ENCODE measurements at places on chromosomes 4 and X.

DNA sequence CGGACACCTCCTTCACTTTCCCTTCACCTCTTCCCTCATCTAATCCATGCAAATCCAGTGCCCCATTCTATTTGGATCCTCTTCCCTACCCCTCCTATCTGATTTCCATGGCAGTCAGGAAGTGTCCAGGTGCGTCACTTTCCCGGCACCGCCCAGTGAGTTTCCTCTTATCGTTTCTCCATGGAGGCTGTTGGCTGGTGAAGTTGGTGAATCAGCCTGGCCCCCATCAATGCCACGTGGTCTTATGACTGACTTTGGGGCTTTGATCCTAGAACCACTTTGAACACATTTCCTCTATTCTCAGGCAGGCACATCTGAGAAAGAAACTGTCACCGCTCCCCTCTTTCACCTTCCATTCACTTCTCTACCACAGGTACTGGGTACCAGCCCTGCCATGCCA is 137.8 kb downstream of the CEP135 start:
- no peak for DNase-seq

- DNase-seq: peak; percentile 98
Measured at GRCh38 chr4:101356928-101357327, 9.6 kb upstream of the PPP3CA start.

DNA sequence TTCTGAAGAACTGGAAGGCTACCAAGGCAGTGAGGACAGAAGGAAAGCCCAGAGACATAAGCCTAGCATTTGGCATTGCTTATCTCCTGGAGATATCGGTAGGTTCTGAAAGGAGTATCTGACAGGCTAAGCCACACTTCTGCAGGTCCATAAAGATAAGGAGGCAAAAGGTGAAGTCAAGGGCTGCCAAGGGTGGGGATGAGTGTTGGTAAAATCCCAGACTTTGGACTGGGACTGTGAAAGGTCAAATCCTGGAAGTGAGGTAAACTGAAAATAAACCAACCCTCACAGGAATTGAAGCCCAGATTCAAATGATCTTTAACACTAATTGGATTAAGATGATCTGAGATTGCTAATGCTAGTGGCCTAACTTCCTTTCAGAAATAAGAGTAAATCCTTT is 27.4 kb downstream of the GK start:
- DNase-seq: no peak

- peak; percentile 4 for DNase-seq
Measured at GRCh38 chr4:183289688-183290087, 30.4 kb downstream of the CLDN22 start.

DNA sequence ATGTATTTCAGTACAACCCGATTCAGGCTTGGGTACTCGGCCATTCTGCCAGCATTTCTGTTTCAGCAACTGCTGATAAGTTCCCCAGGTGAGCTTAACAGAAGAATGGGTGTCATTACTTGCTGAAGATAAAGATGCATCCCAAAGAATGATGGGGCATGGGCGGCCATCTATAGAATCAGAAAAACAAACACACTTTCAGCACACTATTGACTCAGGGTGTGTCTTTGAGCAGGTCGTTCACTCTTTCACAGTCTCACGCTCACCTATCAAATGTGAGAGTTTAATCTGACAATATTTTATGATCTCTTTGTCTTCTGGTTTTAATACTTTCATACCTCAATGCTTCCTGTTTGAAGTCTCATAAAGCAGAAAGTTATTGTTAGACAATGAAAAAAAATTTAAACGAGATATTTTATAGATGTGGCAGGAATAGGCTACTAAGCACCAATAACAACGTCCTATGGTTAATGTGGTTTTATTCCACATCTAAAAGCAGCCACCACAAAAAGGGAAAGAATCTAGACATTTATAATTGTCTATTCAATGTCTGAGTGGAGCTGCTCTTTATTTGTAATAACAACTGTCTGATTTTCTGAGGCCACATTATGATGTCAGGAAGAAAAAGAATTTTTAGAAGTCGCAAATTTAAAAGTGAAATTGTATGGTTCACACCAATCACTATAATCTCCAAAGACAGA is 17.0 kb downstream of the GASK1B start:
- DNase-seq: no peak

GRCh38 chr4:41384992-41385391 is 128.3 kb downstream of the UCHL1 start:
- no peak for DNase-seq

- DNase-seq: no peak
Measured at GRCh38 chr4:24476282-24476681, 108.1 kb downstream of the DHX15 start.

GRCh38 chrX:154519389-154519788 is 3.4 kb upstream of the FAM3A start:
- DNase-seq: no peak

GRCh38 chrX:38988301-38988700 is 187.0 kb downstream of the MID1IP1 start:
- no peak for DNase-seq

- no peak for DNase-seq
Measured at GRCh38 chrX:129600981-129601424, 53.8 kb downstream of the APLN start.

DNA sequence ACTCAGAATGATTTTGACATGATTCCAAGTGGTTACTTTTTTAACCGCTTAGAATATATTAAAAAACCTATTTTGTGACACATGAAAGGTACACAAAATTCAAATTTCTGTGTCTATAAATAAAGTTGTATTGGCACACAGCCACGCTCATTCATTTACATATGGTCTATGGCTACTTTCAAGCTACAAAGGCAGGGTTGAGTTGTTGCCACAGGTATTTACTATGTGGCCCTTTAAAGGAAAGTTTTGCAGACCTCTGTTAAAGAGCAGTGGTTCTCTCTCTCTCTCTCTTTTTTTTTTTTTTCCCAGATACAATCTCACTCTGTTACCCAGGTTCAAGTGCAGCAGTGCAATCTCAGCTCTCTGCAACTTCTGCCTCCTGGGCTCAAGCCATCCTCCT is 23.0 kb downstream of the GPM6B start:
- DNase-seq: no peak

DNA sequence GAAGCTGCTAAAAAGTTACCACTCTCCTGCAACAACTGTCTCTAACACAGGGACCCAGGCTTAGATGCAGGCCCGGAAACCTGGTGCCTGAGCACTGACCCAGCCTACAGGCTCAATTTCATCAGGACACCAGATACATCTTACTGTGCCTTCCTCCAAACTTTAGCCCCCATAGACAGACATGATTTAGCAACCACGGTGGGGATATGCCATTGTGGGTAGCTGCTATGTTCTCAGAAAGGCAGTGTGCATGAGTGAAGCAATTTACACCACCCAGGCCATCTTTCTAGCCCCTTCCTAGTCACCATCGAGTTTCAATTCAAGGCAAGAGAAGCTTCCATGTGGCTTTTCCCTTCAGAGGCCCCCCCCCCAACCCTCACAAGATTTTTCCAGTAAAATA is 2.7 kb downstream of the HS3ST1 start:
- no peak for DNase-seq

DNA sequence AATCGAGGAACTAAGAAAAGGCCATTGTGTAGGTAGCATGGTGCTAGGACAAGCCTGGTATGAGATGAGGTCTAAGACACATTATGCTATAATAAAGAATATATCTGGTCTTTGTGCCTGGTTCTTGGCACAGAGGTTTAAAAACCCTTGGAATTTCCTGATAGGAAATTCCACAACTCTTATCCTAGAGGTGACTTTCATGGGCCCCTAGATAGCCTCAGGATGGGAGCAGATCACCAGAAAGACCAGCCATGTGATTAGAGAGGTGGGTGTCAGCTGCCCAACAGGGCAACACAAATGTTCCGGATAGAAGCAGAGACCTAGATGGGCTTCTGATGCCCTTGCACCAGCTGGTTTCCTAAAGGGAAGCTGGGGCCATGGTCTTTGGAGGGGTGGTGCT is 107.2 kb downstream of the SCD5 start:
- no peak for DNase-seq

DNA sequence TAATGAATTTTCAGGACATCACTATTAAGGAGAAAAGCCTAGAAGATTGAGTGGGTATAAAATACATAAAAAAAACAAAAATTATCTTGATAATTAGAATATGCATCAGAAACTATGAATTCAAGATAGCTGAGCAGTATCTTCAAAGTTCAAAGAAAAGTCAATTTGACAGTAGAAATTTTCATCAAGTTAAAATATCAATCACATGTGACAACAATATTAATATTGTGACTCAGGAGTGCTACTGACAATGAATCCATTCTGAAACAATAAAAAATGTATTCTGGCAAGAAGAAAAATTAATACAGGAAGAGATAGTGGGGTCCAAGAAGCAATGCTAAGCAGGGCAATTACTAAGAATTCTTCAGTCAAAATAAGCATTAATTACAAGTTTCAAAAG is 151.9 kb upstream of the GLRA2 start:
- no peak for DNase-seq

DNA sequence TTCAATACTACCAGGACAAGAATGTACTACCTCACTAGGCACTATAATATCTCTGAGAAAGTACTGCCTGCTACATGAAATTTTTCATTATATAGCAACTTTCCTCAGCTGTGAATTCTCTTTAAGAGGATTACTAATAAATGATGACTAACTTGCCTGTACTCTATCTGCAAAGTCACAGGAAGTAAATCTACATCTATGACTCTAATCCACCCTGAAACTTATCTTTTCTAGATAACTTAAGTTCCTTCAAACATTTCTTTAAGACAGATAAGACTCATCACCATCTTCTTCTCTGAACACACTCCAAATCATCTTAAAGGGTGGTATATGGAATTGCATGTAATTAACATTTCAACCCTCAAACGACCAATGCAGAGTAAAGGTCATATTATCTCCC is 28.8 kb downstream of the RPS6KA3 start:
- peak; percentile 24 for DNase-seq

GRCh38 chr4:7160951-7161440 is 31.3 kb upstream of the SORCS2 start:
- DNase-seq: no peak
